ENCODE measurements at places on chromosomes 2 and 18.
A peak's percentile ranks its signal among the peaks of the same experiment; 100 is the strongest.

DNA sequence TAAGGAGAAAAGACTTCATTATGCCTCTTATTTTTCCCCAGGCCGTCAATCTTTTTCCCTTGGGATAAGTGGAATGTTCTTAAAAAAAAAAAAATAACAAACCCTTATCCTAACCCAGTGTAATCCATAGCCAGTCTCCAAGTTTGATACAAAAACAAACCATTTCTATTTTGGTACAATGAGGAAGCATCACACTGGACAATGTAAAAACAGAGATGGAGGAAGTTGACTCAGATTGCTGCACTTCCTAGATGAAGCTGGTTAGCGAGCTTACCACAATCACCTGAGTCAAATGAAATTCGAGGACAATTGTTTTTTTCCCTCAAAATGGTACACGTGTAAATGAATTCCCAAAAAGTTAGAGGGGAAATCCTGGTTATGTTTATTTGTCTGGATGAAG lies 259.7 kb downstream of the TCF4 start:
- no peak for DNase-seq

GRCh38 chr18:72128649-72129048 lies 415.5 kb downstream of the CBLN2 start:
- DNase-seq: no peak

GRCh38 chr2:241314226-241315092 lies 1.0 kb downstream of the HDLBP start:
- DNase-seq: no peak

DNA sequence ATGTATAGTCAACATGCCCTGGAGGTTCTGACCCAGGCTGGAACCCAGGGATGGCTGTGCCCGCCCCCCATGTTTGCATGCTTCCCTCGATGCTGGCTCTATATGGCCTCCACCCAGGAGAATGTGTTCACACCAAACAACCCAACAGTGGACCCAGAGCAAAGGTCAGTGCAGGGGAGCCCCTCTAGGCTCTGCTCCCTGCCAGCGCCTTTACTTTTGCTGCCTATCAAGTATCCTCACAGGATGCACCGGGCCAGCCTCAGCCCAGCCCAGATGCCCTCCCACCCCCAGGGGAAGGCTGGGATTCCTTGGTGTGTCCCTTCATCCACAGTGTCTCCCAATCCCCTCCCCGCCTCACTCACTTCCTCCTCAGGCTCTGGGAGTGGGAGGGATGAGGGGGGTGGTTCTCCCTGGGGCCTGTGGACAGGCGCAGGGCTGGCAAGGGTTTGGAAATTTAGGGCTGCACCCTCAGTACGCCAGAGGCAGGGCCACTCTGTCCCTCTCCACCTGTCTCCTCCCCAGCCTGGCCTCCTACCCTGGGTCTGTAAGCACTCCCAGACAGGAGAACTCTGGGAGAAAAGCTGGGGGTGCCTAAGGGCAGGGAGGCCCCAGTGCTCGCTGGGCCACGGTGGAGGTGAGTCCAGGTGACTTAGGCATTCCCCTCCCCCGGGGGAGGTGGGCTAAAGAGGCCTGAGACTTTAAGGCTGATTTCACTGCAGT lies 2.3 kb downstream of the ATP6V1B1 start:
- DNase-seq: no peak

DNA sequence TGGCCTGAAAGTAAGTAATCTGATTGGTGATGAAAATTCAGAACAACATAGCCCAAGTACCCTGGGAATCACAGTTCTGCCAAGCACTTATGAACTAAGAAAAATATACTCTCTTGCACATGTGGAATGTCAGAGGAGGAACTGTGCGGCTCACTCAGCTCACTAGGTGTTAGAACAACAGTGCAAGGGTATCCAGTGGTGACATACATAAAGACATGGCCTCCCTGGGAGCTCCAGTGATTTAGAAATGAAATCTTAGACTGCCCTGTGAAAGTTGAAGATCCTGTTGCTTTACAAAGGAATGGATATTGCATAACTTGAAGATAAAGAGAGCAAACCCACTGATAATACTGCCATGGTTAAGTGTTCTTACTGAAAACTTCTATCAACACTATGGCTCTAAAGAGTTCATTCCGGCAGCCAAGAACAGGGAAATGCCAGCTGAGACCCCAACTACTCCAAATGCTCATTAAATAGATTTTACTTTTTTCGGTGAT lies 246.2 kb downstream of the ARHGAP15 start:
- DNase-seq: no peak

GRCh38 chr18:74819433-74820059 lies 221.9 kb downstream of the ZNF407 start:
- no peak for DNase-seq

- DNase-seq: peak; percentile 37
These were observed 112.1 kb downstream of the NFATC1 start for GRCh38 chr18:79507546-79508480.

- DNase-seq: no peak
These were observed 434.2 kb downstream of the GRB14 start for GRCh38 chr2:164187121-164187520.

DNA sequence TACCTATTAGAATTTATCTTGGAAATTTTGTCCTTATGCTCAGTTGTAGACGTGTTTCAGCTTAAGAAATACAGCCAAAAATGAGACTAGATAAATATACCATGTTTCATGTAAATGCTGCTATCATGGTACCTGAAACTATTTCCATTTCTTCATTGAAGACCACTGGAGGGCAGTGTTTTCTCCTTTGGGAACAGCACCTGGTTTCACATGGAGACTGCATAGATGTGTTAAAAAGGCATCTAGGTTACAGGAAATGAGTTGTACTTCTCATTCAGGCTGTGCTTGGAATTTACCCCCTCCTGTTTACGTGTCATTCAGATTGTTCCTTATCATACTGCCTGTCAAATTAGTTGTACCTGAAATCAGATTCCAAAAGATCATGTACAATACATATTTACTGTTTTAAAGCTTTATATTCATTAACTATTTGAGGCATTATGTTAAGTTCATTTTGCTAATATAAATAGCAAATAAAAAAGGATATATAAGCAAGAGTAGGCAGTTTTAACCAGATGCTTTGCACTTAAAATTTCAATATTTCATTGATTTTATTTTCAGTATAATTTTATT lies 57.3 kb upstream of the PSMD14 start:
- no peak for DNase-seq

- no peak for DNase-seq
These were observed 1574.4 kb upstream of the NXPH2 start for GRCh38 chr2:140354544-140354943.

DNA sequence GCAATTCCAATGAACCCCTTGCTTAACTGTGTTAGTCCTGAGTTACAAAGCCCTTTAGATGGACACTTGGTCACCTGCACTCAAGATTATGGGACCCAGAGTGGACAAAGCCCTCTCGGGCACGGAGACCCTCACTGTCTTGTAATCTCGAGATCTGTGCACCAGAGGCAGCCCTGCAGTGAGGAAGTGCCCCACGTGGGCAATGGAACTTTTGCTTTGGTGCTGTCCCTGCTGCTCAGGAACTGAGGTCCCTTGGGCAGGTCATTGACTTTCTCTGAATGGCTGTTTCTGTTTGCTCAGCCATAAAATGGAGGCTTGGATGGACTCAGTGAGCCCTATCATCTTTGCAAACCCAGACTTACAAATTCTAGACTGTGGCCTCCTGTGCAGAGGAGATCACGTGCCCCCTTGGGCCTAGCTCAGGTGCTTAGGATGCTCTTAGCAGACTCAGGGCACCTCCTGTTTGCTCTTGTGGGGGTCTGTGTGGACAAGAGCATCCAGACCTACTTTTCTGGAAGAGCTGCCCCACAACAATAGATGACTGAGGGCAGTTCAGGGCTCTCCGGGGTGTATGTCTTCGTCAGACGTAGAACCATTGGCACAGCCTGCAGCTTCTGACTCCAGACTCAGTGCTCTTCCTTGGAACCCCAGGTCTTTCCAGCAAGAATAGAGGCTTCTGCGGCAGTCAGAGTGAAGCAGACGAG lies 94.5 kb upstream of the HS6ST1 start:
- no peak for DNase-seq

DNA sequence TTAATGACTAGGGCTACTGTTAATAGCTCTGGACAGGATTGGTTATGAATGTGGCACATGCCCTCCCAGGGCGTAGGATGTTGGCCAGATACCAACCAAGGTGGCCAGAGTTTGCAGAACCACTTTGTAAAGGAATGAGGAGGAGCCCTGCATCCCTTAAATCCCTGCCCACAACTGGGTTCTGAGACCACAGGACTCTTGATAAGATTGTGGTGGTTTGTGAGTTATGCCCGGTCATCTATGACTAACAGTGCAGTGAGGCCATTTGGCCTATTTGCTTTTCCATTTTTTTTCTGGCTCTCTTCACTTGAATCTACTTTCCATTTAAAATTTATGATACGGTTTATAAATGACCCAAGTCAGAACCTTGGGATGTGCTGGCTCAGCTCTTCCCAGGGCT lies 294.5 kb downstream of the PRKCE start:
- DNase-seq: no peak

- peak; percentile 84 for DNase-seq
These were observed 30.2 kb downstream of the PSD4 start for GRCh38 chr2:113203901-113204519.

DNA sequence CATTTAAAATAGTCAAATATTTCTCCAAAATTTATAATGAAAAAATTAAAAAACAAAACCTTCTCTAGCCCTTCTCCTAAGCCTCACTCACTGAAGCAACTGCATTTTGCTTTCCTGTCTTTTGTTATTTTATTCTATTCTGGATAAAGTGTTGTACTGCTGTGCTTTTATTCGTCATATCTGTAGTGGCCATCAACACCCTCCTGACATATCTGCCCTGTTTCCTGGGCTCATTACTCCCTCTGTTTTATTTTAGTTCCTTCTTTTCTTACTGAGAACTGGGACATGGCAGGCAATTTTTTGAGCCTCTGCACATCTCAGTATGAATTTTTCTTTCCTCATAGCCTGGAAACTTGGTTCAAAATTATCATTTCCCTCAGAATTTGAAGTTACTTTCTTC lies 224.2 kb downstream of the GULP1 start:
- DNase-seq: no peak

DNA sequence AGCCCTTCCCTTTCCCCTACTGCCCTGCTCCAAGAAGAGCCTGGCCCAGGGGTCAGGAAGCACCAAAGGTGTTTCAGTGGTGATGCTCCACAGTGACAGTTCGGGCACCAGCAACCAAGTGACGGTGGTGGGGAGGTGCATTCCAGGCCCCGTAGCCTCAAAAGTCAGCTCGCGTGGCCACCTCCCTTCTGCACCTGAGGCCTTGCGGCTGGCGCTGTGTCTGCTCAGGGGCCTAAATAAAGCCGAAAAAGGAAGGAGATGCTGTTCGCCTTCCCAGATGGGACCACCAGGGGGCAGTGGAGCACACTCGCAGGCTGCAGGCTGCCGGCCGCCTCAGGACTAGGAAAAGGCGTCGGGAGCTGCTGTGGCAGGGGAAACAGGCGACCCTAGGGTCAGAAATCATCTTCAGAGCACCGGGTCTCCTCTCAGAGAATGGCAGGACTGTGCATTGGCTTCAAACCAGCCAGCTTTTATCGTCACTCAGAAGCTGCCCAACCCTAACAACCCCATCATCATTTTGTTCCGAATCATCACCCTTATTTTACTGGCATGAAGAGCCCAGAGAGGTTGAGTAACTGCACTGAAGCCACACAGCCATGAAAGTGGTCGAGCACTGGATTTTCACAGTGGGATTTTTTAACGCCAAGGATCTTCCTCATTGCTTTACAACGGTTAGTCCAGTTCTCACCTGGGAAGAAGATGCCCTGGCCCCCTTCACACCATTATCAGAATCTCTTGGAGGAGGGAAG lies 213.0 kb upstream of the CELF4 start:
- DNase-seq: peak; percentile 58
